ENCODE measurements at places on chromosomes 3 and 15. TPM values are rescaled to one million over a fixed set of nuclear protein-coding genes. Genes with fewer than 3 reads are reported as not detected.

ANKRD63 gene
- 0.54 TPM for total RNA-seq

TTLL13 gene
- total RNA-seq, result 0.09 TPM

ABHD17C gene
- total RNA-seq, result 39.1 TPM

LCTL gene
- not detected for total RNA-seq

DGKG gene
- 8.6 TPM for total RNA-seq

EIF2B5 gene
- 30.0 TPM for total RNA-seq

IL17RE gene
- 1.1 TPM for total RNA-seq

FAM81A gene
- 12.7 TPM for total RNA-seq

SEMA3G gene
- 0.31 TPM for total RNA-seq
